ENCODE measurements at places on chromosomes 2 and 18.

DNA sequence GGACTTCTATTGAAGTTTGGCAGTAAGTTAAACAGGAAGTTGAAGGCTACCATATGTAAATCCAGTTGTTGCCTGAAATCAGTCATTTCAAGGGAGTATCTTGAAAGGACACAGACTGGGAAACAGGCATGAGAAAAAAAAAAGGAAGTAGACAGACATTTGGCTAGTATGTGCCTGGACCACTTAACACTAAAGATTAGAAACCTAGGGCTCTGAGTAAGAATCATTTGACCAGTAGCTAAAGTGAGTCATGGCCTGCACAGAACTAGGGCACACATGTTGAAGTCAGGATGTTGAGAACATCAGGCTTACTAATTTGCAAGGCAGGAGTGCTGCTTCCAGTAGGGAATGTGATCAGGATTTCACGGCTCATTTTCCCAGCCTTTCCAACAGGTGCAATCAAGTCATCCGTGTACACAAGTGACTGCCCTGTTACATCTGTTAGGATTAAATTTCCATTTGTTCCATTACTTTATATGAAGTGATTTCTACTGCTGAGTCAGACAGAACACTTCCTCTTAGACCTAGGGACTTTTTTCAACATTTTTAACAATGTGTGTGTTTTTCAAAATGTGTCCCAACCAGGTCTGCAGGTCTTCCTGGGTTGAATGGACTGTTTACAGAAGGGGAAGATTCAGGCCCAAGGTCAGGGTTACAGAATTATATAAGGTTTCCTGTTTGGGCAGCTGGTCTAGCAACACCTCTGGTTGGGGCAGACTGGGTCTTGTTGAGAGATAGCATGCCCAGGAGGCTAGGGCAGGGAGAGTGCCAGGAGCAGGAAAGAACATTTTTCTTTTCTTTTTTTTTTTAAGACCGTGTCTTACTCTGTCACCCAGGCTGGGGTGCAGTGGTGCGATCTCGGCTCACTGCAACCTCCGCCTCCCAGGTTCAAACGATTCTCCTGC, 145.6 kb downstream of the TGIF1 start:
- no peak for DNase-seq

DNA sequence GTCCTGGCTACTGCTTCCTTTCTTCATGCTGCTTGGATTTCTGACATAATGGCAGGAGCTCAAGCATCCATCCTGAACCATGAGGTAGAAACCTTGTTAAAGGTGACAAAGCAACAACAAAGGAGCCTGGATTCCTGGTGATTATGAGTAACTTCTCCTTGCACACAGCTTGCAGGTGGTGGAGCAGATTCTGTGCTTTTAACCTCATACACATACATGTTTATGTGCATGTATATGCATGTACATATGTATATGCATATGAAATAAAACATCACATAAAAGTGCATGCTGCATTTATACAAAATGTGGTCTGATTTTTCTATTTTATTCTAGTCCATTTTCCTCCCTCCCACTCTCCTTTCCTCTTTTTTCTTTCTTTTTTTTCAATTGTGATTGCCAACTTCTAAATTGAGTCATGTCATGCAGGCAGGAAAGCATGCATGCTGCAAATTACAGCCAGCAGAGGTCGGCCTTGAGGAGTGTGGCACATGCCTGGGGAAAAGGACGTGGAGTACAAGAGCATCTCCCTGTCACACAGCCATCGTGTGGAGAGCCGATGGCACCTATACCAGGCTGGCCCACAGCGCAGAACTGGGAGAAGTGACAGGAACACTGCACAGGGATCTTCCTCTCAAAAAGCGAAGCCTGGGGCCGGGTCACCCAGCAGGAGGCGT, 17.9 kb downstream of the LCT start:
- no peak for DNase-seq

- peak; percentile 65 for DNase-seq
These were observed 30.9 kb downstream of the RALBP1 start for GRCh38 chr18:9506046-9506792.

- no peak for DNase-seq
These were observed 92.1 kb downstream of the SH3BP4 start for GRCh38 chr2:235043762-235044500.

DNA sequence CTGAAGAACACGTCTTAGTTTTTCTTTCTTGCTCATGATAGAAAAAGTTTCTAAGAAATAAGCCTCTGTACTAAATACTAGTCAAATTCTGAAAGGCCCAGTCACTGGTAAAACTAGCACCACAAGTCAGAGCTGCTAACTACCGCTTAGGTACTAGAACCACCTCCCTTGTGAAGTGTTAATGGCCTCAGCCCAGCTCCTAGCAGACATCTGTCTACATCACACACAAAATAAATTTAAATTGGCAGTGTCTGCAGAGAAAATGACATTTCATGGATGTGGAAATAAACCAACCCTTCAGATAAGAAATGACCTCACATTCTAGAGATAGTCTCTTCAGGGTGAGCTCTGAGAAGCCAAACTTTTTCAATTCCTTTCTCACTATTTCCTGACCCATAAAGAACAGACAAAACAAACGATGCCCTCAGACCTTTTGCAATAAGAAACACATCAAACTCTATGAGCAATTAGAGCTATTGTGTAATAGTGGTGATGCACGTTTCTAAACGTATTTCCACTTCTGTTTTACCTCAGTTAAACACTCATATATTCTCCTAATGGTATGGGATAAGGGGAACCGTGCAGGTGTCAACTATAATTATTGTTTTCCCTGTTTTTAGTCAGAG, 70.3 kb upstream of the DSG1 start:
- DNase-seq: no peak

- DNase-seq: no peak
These were observed 68.1 kb downstream of the RMDN2 start for GRCh38 chr2:37993143-37993542.

DNA sequence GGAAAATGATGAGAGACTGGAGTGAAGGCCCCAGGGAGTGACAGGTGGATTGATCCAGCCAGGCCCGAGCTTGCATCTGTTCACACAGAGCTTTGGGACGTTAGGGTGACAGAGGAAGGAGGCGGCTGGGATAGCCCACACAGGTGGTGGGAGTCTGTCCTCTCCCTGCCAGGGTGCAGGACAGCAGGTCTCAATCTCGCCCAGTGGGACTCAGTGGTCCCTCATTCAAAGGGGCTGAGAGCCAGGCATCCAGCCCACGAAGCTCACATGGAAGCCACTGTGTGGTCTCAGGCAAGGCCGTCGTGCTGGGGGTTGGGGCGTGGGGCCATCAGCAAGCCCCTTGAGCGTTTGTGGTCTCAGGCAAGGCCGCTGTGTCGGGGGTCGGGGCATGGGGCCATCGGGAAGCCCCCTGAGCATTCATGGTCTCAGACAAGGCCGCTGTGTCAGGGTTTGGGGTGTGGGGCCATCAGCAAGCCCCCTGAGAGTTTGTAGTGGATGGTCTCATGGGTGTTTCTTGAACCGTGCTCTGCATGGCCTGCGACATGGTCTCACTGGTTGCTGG, 8.3 kb downstream of the KCNG2 start:
- no peak for DNase-seq

DNA sequence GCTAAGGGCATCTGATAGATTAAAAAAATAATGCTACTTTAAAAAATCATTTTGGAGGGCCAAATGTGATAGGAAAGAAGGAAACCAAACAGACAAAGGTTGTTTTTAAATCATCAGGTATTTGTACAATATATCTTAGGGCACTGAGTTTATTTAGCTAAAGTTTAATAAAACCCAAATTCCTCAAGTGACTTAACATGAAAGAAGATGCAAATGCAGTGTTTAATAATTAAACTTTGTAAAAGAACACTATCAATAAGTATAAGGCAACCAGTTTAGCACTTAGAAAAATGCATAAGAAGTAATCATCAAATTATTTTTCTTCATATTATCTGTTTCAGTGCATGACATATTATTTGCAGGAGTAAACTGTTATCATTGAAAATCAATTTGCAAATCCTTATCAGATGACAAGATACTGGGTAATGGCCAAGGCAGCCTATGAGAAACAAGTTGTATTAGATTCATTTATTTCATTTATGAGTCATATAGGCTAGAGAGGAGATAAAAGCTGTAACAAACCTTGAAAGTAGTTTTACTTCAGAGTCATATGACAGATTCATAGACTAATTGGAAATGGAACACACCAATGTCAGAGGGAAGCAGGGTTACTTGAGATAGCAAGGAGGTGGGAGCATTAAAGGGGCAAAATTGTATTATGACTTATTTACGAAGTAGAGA, 165.5 kb downstream of the GCA start:
- DNase-seq: no peak

DNA sequence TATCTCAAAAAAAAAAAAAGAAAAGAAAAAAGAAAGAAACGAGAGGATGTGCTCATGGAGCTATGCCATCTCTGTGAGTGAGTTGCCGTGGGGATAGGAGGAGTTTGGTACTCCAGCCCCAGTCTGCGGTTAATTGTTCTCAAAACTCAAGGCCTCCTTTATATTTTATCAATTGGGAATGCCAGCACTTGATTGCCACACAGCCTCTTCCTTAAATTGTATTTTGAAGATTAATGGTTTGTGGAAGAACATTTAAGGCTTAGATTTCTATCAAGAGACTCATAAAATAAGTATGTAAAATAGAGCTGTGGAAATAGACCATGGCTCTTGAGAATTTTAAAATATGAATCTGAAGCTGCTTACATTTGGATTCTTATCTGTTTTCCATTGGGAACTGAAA, 29.8 kb downstream of the KCNE4 start:
- no peak for DNase-seq

GRCh38 chr18:76450452-76451395, 44.3 kb downstream of the ZNF516 start:
- no peak for DNase-seq

- DNase-seq: no peak
These were observed 1.2 kb downstream of the RAPH1 start for GRCh38 chr2:203533676-203534591.

DNA sequence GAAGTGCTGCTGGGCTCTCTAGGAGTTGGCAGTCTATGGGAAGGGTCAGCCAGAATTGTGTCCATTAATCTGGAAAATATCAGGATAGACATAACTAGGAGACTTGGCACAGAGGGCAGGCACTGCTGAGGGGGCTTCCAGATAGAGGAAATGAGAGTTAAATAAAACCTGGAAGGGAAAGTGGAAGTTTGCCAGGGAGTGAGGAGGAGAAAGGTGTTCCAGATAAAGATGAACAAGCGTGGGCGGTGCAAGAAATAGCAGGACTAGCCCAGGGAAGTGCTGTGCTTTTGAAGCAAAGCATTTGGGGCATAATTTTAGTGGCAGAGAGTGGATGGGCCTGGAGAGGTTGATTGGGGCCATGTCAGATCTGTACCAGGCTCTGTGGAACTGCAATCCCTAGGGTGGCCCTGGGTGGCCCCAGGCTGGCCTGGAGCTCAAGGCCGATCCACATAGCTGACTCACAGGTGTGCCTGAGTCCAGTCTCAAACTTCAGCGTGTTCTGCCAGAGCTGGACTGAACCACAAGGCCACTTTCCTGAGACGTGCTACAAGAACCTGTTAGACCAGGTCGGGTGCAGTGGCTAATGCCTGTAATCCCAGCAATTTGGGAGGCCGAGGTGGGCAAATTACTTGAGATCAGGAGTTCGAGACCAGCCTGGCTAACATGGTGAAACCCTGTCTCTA, 26.9 kb downstream of the GALM start:
- DNase-seq: peak; percentile 74

Measured in NCI-H446 (cell line).